ENCODE measurements at places on chromosomes 6 and 20.

DNA sequence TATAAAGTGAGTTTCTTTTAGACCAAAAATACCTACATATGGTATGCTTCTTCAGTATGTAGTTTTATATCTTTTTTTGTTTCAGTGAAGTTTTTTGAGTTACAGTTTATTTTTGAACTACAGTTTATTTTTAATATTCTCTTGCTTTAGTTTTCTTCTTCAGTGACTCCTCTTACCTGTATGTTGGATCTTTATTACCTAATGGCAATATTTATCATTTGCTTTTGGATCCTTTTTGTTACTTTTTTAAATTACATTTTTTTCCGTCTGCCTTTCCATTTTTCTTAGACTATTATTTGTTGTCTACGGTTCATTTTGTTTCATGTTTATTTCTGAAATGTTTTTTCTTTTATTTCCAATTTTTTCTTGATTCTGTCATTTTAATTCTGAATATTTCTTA is 71.9 kb downstream of the SMAP1 start:
- DNase-seq: no peak

DNA sequence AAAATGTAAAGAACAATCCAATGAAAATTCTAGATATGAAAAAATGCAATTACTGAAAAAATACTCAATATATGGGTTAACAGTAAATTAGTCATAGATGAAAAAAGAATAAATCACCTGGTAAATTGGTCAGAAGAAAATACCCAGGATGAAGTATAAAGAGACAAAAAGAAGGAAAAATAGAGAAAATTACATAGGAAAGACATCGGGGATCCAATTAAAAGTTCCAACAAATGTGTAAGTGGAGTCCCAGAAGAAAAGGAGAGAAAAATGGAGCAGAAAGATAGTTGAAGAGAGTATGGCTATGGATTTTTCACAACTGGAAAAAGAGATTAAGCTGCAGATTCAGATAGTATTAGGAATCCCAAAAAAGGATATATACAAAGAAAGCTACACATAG is 18.7 kb upstream of the UFL1 start:
- no peak for DNase-seq

GRCh38 chr20:40331807-40332560 is 357.1 kb downstream of the MAFB start:
- no peak for DNase-seq

DNA sequence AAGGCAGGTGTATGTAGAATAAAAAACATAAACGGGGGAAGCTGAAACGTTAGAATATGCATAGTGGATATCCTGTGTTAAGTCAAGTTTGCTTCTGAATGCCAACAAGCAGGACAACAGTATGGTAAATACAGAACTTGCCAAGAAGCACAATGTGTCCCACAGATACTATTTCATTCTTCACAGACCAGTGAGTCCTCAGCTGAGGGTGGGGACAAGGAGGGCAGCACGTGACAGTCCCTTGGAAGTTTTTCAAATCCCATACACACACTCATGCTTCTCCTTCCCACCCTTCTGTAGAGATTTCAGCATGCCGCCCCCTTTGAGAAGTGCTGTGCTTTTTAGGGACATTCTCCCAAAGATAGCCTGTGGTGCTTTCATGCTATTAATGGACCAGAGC is 268.5 kb upstream of the ECI2 start:
- DNase-seq: no peak

- no peak for DNase-seq
These were observed 27.8 kb upstream of the APMAP start for GRCh38 chr20:25020345-25020744.

DNA sequence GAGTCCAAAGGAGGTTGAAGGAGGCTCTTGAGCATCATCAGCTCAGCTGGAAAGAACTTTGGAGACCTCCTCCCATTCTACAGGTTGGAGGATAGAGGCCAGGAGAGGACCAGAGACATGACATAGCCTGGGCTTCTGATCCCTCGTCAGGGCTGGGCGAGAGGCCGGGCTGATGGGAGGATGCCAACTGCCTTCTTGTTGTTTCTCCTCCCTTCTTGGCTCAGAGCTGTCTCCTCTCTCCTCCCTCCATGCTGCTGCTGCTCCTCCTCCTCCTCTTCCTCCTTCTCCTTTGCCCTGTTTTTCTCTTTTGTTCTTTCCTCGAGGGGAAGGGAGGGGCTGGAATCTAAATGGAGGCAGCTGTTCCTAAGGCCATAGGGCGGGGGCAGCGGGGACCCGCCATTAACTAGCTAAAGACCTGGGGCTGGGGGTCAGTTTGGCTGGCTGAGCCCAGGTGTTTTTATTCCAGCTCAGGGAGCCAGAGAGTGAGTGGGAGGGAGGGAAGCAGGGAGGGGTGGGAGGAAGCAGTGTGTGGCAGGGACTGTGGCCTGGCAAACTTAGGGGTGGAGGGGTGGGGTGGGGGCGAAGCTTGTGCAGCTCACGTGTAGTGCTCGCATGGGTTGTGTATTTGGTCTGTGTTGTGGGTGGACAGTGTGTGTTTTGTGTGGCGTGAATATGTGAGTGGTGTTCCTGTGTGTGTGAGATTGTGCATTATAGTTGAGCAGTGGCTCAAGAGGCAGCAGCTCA is 84.8 kb downstream of the CD40 start:
- peak; percentile 51 for DNase-seq

DNA sequence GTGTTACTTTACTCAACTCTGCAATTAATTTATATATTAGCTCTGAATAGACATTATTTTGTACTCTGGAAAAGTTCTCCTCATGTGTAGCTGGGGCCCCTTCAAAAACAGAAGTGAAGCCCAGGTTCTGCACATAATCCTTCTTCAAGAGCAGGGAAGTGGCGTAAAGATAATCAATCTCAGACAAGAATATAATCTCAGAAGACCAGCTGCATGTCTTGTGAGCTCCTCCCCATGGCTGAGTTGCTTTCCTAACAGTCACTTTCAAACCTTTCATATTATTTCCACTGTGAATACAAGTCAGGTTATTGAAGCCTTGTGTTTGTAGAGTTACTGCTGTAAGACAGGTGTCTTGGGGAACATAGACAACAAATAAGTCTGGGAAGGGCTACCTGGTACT is 691.9 kb downstream of the RFPL4B start:
- DNase-seq: no peak

DNA sequence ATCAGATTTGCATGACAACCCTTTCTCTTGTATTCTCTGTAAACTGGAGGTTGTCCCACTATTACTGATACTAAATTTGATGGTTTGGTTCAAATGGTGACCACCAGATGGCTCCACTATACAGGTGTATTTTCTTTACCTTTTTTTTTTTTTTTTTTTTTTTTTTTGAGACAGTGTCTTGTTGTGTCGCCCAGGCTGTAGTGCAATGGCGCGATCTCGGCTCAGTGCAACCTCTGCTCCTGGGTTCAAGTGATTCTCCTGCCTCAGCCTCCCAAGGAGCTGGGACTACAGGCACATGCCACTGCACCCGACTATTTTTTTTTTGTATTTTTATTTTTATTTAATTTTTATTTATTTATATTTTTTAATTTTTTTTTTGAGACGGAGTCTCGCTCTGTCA is 6.6 kb upstream of the WTAP start:
- no peak for DNase-seq

GRCh38 chr20:49286689-49287551 is 9.1 kb upstream of the ZNFX1 start:
- DNase-seq: no peak

- DNase-seq: no peak
These were observed 91.0 kb downstream of the GFRA4 start for GRCh38 chr20:3572151-3572550.

DNA sequence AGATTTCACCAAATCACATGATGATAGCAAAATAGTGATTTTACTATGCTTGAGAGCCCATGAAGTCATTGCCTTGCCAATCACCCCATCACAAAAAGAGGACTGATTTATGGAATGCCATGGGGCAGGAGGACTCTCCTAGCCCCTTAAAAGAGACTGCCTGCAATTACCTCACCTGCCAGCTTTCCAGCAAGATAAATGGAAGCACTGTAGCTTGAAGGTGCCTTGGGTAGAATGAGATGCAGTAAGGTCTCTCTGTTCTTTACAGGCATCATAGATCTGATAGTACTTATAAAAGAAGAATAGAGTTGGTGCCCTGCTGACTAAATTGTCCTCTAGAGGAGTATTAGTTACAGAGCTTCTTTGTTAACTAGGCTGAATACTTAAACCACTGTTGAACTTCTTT is 242.3 kb downstream of the TMEM242 start:
- no peak for DNase-seq

GRCh38 chr20:56765172-56766073 is 136.3 kb downstream of the TFAP2C start:
- no peak for DNase-seq

- DNase-seq: no peak
These were observed 64.2 kb downstream of the GJA1 start for GRCh38 chr6:121499666-121500065.

DNA sequence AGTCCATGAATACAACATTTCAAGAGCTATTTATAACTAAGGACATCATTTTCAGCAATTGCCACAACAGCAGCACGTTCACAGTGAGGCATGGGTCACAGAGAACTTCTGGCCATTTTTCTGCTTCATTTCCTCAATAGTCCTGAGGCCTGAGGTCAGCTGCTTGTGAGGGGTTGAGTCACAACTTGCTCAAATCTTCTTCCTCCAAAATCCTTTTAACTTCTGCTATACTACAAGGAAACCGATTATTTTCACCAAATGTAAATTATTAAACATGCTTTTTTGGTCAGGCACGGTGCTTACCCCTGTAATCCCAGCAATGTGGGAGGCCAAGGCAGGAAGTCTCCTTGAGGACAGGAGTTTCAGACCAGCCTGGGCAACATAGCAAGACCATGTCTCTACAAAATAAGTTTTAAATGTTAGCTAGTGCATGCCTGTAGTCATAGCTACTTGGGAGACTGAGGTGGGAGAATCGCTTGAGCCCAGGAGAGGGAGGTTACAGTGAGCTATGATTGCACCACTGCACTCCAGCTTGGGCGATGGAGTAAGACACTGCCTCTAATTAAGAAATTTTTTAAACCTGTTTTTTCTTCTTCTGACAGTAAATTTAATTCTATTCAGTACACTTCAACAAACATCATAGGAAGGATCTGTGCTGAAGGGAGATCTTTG is 11.1 kb upstream of the SLC16A10 start:
- DNase-seq: no peak

DNA sequence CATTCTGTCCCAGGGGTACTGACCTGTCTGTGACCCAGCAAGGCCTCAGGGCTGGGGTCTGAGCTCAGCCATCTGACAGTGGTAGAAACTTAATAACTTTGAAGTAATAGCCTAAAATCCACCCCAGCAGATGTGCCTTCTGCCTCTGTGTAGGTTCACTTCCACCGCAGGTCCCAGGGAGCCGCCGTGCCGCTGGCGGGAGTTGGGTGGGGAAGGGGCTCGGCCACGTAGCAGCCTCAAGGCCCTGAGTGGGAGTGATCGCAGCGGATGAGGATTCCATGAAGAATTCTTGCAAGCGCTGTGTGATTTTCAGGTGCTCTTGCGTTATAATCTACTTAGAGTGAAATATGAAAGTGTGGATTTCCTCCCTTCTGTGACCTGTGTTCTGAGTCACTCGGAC is 163.7 kb downstream of the DTNBP1 start:
- DNase-seq: peak; percentile 34

- DNase-seq: no peak
These were observed 118.1 kb downstream of the QKI start for GRCh38 chr6:163532526-163533078.

DNA sequence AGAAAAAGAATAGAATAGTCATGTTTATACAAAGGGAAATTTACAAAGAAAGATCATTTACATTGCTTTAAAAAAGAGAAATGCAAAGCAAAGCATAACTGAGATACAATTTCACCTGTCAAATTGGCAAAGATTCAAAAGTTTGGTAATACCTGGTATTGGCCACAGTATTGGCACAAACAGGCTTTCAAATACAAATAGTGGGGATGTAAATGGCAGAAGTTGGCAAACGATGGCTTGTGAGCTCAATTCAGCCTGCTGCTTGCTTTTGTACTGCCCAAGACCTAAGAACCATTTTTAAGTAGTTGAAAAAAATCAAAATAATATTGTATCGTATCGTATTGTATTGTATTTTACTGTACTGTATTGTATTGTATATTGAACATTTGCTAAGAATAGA is 194.5 kb upstream of the JAG1 start:
- DNase-seq: no peak

DNA sequence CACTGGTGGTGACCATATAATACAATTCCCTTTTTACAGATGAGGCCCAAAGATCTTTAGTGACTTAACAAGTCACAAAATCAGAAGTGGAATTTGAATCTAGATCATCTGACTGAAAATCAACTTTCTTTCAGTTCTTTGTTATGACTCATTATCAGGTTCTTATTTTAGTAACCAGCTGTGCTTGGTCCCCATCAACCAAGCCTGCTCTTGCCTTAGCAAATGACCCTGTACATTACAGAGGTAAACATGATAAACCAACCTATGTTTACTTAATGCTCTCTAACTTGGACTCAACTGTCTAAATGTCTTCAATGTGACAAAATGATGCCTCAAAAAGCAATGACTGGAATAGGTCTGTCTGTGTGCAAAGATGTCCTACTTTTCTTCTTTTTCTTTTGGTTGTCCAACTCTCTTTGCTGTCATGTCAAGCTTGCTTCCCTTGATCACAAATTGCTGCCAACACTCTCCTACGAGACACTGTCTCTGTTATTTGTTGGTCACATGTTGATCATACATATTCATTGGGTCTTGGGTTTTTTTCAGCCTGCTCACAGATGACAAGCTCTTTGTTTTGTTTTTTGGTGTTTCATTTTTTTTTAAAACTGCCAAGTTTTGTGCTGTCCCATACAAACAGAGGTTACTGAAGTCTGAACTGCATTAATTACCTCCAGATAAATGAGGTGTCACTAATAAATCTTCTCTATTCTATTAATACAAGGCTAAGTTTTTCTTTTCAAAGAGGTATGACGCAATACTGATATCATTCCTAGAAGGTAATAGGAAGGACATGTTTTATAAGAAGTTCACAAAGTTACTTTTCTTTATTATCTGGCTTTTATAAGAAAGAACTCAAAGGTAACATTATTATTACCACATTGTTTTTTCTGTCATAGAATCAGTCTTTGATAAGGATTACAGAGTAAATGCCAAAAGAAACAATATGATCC is 62.2 kb upstream of the PLN start:
- no peak for DNase-seq

DNA sequence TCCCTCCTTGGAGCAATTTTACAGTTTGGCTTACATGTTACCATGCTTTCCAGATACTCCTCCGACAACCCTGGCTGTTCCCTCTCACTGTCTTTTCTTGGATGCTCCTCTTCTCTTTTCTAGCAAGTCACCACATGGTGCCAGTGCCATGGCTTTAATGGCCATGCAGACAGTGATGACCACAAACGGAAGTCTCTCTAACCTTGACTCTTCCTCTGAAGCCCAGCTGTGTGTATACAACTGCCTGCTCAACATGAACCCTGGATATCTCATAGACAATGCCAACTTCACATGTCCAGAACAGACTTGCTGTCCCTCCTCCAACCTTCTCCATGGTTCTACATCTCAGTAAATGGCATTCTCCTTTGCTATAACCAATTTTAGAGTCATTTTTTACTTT is 49.8 kb upstream of the NEDD9 start:
- DNase-seq: no peak

Data from right forelimb (tissue), 1 donor.